ENCODE measurements at places on chromosomes 7 and 10.
A peak's percentile ranks its signal among the peaks of the same experiment; 100 is the strongest.

DNA sequence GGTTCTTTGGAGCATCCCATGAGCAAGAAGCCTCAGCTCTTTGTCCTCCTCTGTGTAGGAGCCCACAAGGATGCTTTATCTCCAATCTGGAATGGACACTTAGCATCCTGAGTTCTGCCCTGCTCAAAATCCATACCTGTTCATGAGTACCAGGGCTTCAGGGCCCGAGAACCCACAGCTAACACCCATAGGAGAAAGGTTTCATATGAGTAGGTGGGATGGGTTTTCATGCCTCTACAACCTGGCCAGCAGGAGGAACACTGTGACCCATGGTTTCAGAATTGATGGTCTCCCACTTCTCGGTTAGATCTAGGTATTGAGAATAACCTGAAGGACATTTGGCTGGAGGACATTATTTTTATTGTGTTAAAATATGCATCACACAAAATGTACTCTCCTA, 57.8 kb downstream of the TBXAS1 start:
- DNase-seq = no peak

DNA sequence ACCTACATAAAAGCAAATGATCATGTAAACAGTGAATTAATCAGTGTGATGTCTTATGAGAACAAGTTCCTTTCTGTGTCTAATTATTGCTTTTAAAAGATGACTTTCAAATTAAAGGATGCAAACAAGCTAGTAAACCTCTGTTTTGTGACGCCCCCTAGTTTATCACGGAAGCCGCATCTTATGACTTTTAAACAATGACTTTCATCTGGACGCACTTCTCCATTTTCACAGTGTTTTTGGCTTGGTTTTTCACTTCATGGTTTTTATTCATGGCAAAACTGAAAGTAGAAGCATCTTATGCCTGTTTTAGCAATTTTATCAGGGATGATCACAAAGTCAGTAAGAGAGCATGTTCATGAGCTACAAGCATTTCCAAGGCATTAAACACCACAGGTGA, 35.0 kb downstream of the ITGA8 start:
- DNase-seq = no peak

- no peak for DNase-seq
Observed at GRCh38 chr7:135175931-135176330, 5.4 kb upstream of the CYREN start.

DNA sequence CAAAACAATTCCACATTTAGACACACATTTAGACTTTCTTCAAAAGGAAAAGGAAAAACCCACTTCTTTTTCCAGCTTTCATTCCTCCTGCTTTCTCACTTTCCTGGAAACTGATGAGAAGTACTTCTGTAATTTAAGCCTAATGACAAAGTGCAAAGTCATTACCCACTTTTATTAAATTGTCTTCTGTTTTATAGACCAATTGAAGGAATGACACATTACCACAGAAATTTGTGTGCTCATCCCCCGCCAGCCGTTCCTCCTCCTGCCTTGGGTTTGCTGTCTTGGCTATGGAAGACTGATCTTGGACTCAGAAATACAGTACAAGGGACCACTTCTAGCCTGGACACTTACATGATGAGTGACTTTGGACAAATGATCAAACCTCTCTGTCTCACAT, 717.8 kb downstream of the SORCS3 start:
- DNase-seq = no peak

- DNase-seq = no peak
Observed at GRCh38 chr10:58973235-58973595, 203.2 kb upstream of the PHYHIPL start.

DNA sequence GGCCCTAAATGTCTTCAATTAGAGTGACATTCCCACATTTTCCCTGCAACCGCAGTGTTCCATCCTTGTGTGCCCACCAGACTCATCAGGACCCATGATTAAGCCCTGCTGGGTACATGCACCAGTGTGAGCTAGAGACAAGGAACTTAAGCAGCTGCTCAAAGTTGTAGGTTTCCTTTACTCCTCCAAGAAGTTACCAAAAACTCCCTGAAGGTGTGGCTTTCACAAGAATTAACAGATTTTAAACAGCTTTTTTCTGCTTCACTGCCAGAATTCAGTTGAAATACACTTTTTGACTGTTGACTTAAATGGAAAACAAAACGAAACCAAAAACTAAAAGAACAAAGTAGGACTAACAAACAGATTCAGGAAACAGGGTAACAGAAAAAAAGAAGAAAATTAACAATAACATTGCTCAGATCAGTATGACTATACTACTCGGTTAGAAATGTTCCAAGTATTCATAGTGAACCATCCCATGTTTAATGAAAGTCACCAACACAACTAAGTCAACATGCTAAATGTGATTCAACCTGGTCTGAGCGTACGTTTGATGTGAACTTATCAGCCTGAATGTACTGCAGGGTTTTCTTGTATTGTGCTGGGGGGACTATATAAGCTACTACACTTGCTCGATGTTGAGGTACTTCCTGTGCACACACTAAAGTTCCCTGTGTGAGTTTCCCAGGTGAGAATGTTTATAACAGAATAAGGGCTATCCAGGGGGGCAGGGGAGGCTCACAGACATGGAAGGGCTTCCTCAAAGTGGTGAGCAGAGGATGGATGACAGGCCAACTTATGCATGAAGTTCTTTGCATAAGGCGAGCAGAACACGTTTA, 22.2 kb downstream of the SLC37A3 start:
- no peak for DNase-seq

DNA sequence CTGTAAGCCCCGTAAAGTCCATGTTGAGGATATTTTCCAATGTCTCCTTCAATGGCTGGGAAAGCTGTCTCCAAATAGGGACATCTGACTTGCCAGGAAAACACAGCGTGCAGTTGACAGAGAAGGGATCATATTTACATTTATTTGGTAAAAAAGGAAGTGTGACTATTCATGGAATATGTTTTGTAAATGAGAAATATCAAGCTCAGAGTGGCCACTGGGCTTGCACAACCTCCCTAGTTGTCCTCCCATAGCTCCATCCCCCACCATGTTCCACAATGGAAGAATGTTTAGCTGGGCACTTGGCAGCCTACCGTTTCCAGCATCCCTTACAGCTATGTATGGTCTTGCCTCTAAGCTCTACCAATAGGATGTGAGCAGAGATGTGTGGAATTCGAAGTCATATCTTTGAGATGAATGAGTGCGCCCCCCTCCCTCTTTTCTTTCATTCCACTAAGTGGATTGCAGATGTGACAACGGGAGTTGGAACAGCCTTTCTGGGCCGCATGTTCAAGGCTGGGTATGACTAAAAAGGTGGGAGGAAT, 306.6 kb upstream of the ZMIZ1 start:
- no peak for DNase-seq

GRCh38 chr7:92622685-92623084, 32.5 kb upstream of the FAM133B start:
- DNase-seq = no peak

DNA sequence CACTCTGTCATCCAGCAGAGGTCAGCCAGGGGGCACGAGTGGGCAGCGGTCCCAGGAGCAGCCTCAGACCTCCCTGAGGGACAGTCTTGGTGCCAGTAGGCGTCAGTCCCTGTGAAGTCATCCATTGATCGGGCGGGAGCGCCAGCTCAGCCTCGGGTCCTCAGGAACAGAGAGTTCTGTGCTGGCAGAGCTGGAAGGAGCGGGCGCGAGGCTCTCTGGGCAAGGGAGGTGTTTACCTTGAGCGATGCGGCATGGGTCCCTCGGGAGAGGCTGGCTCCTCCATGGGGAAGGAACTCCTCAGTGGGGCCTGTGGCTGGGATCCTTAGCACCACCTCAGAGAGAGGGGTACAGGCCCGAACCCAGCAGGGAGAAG, 101.1 kb upstream of the PPIF start:
- DNase-seq = no peak

- DNase-seq = no peak
Observed at GRCh38 chr7:11232462-11232861, 258.8 kb downstream of the PHF14 start.

- DNase-seq = no peak
Observed at GRCh38 chr7:151869968-151870918, 6.7 kb downstream of the PRKAG2 start.

DNA sequence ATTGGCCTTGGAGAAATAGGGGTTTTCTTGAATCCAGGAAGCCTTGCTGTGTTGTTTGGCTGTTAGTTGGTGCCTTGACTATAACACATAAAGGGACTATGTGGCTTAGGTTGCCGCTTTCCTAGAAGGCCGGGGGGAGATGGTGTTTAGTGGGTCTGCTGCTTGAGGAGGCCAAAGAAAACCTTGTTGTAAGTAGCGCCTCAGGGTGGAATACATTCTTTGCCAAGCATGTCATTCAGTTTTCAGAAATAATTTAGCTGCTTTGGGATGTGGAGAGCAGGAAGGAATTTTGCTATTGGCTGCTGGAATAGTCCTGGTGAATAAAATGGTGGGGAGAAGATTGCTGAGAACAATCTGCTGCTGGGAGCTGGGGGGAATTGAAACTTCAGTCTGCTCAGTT, 132.9 kb upstream of the WNT16 start:
- no peak for DNase-seq

DNA sequence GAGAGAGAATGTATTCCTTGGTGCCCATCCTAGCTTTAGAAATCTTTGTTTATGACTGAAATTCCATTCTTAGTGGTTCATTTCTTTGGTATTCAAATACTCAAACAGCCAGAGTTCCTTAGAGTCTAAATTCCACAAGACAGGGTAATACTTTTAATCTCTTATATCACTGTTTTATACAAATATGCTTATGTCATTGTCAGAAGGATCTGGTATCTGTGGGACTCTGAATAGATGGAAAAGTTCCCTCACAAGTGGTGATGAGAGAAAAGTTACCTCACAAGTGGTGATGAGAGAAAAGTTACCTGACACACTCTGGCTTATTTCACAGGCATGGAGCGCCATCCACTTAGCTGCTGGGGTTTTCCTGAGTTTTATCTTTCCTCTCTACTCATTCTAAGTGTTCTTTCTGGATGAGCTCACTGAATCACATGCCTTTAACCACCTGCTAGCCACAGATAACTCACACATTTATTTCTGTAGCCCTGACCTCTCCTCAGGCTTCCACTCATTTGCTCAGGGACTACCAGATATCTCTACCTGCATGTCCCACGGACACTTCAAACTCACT, 784.0 kb downstream of the SUGCT start:
- DNase-seq = peak; percentile 58

DNA sequence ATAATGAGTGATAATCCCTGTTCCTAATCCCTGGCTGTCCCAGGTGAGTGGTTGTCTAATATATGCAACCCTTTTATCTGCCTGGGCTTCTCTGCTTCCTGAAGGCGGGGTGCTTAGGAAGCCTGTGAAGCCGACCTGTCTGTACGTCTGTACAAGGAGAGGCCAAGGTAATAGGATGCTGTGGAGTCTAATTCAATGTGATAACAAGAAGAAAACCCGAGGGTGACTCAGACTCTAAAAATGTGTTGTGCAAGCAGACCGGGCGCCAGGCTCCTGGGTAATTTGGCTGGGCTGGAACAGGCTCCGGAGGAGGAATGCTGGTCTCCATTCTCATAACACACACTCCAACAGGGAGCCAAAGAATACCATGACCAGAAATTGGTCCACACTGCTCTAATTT, 43.6 kb downstream of the THNSL1 start:
- DNase-seq = peak; percentile 43

DNA sequence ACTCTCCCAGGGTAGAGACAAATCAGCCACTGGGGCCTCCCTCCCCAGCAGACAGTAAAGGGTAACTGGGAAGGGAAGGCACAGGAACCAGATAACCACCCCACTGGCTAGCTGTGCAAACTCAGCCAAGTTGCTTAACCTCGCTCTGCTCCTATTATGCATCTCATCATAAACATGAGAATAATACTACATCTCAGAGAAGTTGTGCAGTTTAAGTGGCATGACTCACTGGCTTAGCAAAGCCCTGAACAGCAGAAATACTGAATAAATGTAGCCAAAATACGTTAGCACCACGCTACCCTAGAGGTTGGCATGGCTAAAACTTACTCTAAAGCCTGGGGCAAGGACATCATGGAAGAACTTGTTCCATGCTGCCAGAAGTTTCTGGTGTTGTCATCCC, 128.1 kb upstream of the ANK3 start:
- DNase-seq = no peak

Measured in hepatic stellate cell (primary cell).